ENCODE measurements at places on chromosomes 6 and 20. TPM values are rescaled to one million over a fixed set of nuclear protein-coding genes. Genes with fewer than 3 reads are reported as not detected.
A peak's percentile ranks its signal among the peaks of the same experiment; 100 is the strongest.

DNA sequence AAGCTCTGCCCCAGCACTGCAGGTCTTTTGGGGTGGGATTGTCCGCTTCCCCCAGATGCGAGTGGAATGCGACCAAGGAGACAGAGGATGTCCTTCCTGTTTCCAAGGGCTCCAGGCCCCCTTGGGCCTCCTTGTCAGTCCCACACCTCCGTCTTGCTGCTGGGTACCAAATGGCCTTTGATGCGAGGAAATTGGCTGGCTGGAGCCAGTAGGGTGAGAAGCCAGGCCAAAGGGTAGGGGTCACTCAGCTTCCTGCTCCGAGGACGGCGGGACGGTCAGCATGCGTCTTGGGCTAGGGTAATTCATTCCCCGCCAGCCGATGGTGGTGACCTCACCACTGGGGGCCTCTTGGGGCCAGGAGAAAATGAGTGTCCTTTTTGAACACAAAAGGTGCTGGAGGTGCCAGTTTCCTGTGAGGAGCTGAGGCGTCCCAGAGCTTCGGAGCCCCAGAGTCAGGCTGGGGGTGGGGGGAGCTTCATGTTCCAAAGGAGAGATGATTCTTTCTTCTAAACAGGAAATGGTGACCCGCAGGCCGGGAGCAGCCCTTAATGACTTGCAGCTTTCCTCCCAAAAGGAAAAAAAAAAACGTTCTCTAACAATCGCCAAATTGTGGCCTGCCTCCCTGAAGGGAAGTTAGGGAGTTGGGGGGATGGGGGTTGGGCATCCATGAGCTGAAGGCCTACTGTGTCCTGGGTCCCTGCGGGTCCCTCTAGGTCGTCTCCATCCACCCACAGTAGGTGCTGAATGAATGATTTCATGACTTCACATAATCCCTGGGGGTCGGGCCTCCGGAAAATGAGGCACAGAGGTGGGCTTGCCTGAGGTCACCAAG, 6.7 kb downstream of the SNAI1 start:
- no peak for DNase-seq
- no peaks in the 10 kb centered on the region for H3K4me1 ChIP-seq
- no peak overlapping the region for H3K4me3 ChIP-seq
- peaks cover 11% of the 10 kb centered on the region for H3K27me3 ChIP-seq
- no peak overlapping the region for H3K27ac ChIP-seq
- H3K36me3 ChIP-seq = peaks cover 2% of the 10 kb centered on the region

Gene BNIP5
- not detected for total RNA-seq

Gene IMPG1
- not detected for total RNA-seq

Gene BMP6
- total RNA-seq = 16.8 TPM

Gene EHMT2
- total RNA-seq = 40.4 TPM

- no peak for DNase-seq
- H3K4me3 ChIP-seq = no peak overlapping the region
- no peak overlapping the region for H3K27ac ChIP-seq
- H3K27me3 ChIP-seq = no peaks in the 10 kb centered on the region
- peaks cover 11% of the 10 kb centered on the region for H3K4me1 ChIP-seq
Measured at GRCh38 chr6:13360671-13361540, 32.6 kb upstream of the TBC1D7 start.

GRCh38 chr6:155219858-155220301, 43.9 kb upstream of the CLDN20 start:
- no peak overlapping the region for H3K4me3 ChIP-seq
- no peaks in the 10 kb centered on the region for H3K36me3 ChIP-seq
- no peak overlapping the region for H3K27ac ChIP-seq
- peaks cover 34% of the 10 kb centered on the region for H3K27me3 ChIP-seq
- H3K4me1 ChIP-seq = peaks cover 6% of the 10 kb centered on the region
- DNase-seq = no peak

Gene PKHD1
- 0.02 TPM for total RNA-seq

DNA sequence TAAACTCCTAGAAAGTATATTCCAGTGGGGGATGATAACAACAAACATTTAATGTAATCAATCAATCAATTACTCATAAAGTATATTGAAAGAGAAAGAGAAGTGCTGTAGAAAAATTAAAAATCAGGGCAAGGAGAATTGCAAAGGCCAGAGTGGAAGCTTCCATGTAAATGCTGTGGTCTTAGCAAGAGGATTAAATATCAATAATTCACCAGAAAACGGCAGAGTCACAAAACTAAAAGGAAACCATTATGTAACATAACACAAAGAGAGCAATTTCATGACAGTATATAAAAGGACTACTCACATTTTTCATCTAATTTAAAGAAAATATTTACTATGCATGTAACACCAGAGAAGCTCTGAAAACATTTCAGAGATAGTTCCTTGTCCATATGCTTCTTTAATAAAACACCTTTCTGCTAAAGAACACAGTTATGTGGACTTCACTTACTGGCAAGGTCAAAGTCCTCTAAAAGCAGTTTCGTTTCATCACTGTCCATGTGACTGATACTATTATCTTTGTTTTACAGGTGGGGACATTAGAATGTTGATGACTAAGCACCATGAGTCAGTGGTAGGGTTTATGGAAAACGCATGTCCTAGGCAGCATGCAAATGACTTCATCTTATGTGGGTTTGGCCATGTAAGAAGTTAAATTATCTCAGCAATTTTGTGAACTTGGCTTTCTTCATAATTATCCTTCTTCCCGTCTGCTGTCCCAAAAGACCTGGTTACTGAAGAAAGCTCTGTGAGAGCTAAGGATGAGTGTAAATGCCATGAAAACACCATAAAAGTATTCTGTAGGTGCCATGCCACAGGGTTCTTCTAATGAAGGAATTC, 185.8 kb upstream of the TENT5A start:
- DNase-seq = no peak
- H3K4me3 ChIP-seq = no peak overlapping the region
- H3K4me1 ChIP-seq = no peaks in the 10 kb centered on the region
- H3K27me3 ChIP-seq = no peaks in the 10 kb centered on the region

GRCh38 chr6:143103916-143104315, 43.2 kb downstream of the AIG1 start:
- no peak for DNase-seq
- no peak overlapping the region for H3K27ac ChIP-seq
- H3K4me3 ChIP-seq = no peak overlapping the region
- H3K4me1 ChIP-seq = no peaks in the 10 kb centered on the region

Gene ELOVL2
- not detected for total RNA-seq

- H3K36me3 ChIP-seq = no peaks in the 10 kb centered on the region
- H3K4me1 ChIP-seq = peaks cover 4% of the 10 kb centered on the region
- H3K4me3 ChIP-seq = no peak overlapping the region
- no peak for DNase-seq
- peaks cover 44% of the 10 kb centered on the region for H3K27me3 ChIP-seq
- no peak overlapping the region for H3K27ac ChIP-seq
Measured at GRCh38 chr20:20233041-20233514, 134.8 kb upstream of the INSM1 start.

DNA sequence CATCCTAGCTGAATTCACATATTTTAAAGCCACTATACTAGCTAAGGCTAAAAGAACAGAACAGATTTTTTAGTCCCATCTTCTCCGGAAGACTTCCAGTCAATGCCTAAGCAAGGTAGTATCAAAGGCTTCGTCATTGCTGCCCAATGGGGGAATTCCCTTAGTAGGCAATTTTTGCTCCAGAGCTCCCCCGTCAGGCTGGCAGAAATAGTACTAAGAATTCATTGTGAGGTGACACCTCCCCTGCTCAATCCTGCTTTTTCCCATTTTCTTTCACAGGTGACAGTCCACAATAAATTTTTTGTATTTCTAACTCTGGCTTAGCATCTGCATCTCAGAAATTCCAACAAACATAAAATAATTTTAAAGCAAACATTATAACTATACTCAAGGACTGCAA, 52.8 kb upstream of the SRSF6 start:
- no peak overlapping the region for H3K27ac ChIP-seq
- H3K4me3 ChIP-seq = no peak overlapping the region
- H3K4me1 ChIP-seq = peaks cover 8% of the 10 kb centered on the region
- no peak for DNase-seq
- peaks cover 65% of the 10 kb centered on the region for H3K27me3 ChIP-seq

DNA sequence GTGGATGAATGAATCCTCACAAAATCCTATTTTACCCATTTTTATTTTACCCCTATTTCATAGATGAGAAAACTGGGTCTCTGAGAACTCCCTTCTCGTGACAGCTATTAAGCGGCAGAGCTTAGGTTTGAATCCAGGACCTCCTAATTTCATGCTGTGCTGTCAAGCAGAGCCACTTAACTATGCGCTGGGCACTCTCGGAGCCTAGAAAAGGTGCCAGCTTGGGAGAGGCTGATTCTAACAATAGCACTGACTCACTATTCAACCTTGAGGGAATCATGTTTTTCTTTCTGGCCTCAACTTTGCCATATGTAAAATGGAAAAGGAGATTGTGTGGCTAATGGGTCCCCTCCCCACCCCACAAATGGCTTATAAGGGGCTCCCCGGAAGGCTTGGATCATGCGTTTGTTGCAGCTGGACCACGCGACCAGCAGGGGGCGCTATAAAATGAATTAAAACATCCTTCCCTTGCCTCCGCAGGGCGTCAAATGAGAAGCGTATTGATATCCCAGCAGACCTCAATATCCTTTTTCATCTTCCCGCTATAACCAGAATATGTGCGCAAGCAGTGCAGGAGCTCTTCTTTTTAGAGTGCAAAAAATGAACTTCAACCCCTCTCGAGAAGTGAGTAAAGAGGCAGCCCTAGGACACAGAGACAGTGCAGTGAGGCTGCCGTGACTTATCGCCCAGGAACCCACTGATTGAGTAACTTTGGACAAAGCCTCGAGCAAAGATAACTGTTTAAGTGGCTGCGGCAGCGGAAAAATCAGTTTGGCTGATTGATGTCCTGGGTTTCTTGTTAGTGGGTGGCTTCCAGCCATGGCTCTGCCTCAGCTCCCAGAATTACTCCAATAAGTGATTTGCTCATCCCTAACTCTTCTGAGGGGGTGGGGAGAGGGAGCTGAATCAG, 12.8 kb upstream of the PDYN start:
- DNase-seq = peak; percentile 20
- no peaks in the 10 kb centered on the region for H3K4me1 ChIP-seq
- H3K4me3 ChIP-seq = no peak overlapping the region

DNA sequence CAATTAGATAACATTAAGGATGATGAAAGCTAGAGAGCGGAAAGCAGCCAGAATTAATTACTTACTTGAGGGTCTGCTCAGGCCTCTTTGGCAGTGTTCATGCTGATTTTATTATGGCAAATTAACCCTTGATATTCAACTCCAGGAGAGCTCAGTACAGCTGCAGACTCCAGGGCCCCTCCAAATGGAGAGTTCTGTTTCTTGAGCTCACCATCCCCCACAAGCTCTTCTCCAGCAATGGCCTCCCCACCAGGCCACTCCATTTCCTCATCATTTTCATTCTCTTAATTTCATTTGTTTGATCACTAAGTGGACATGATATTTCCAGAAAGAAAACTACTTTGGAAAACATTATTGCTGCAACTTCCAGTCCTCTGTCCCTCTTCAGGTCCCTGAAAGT, 513.3 kb upstream of the NOX3 start:
- H3K27ac ChIP-seq = no peak overlapping the region
- H3K36me3 ChIP-seq = peaks cover 5% of the 10 kb centered on the region
- no peaks in the 10 kb centered on the region for H3K27me3 ChIP-seq
- DNase-seq = no peak

- H3K36me3 ChIP-seq = no peaks in the 10 kb centered on the region
- H3K4me3 ChIP-seq = no peak overlapping the region
- no peaks in the 10 kb centered on the region for H3K27me3 ChIP-seq
- H3K4me1 ChIP-seq = peaks cover 25% of the 10 kb centered on the region
Measured at GRCh38 chr6:143507358-143508145, 4.0 kb downstream of the FUCA2 start.

Gene KCNQ2
- not detected for total RNA-seq

GRCh38 chr6:31037169-31037568, 26.9 kb downstream of the MUC22 start:
- peaks cover 4% of the 10 kb centered on the region for H3K36me3 ChIP-seq
- H3K27ac ChIP-seq = peak overlapping the region; percentile 29
- H3K4me3 ChIP-seq = no peak overlapping the region
- H3K27me3 ChIP-seq = peaks cover 81% of the 10 kb centered on the region
- peaks cover 10% of the 10 kb centered on the region for H3K4me1 ChIP-seq

GRCh38 chr6:156957931-156958547, 180.9 kb downstream of the ARID1B start:
- peaks cover 2% of the 10 kb centered on the region for H3K36me3 ChIP-seq
- H3K27me3 ChIP-seq = no peaks in the 10 kb centered on the region
- DNase-seq = no peak
- H3K4me3 ChIP-seq = no peak overlapping the region

Gene BPIFB1
- total RNA-seq = not detected

Gene TMC2
- total RNA-seq = not detected

DNA sequence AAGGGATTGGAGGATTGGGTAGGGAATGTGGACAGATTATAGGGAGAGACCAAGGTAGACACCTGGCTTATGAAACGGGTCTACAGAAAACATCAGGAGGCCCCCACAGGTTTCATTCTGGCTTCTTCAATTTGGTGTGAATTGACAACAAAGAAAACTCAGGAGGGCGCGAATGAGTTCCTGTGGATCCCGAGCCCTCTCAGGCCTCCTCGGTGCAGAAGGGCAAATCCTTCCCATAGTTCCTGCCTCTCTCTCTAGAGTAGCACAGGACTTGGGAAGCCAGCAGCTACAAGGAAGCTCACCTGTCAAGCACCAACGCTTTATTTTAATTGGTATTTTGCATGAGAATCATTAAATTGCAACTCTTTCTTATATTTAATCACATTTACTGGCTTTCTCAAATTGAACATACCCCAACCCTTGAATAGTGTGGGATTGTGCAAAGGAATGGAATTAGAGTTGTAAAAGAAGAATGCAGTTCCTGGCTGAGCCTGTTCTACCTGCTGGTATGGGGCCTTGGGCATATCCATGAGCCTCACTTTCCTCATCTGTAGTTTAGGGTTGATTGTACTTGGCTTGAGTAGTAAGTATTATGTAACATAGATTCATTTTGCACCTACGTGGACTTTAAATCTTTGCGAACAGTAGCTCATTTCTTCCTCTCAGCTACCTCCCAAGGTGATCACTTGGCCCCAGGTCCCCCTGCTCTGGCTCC, 56.4 kb upstream of the PHACTR2 start:
- peak overlapping the region; percentile 69 for H3K27ac ChIP-seq
- no peak overlapping the region for H3K4me3 ChIP-seq
- no peaks in the 10 kb centered on the region for H3K27me3 ChIP-seq
- peaks cover 50% of the 10 kb centered on the region for H3K4me1 ChIP-seq
- no peaks in the 10 kb centered on the region for H3K36me3 ChIP-seq

- no peaks in the 10 kb centered on the region for H3K27me3 ChIP-seq
- no peaks in the 10 kb centered on the region for H3K36me3 ChIP-seq
- peaks cover 2% of the 10 kb centered on the region for H3K4me1 ChIP-seq
- H3K4me3 ChIP-seq = no peak overlapping the region
- DNase-seq = no peak
Measured at GRCh38 chr6:56526860-56527544, 115.7 kb downstream of the DST start.

Gene HCK
- total RNA-seq = 1.3 TPM

DNA sequence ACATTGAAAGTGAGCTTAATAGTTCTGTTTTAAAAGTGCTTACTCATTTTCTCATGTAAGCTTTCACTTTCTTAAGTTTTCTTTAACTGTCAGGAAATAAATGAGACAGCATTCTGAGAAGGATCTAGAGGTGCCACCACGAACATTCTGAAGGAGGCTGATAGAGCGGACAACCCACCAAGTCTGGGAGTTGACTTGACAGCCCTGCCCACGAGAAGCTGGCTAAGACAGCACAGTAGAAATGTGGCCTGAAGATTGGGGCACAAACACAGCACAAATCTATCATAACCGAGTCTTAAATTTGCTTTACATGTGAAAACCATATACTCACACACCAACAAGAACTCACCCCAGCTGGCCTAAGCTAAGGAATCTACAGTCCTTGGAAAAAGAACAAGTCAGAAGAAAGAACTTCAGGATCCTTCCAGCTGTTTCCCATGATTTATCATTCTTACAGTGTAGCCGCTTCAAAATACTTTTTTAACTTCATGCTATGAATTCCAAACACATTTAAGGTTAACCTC, 144.2 kb upstream of the TNFAIP3 start:
- H3K4me3 ChIP-seq = no peak overlapping the region
- peak overlapping the region; percentile 77 for H3K27ac ChIP-seq
- peaks cover 7% of the 10 kb centered on the region for H3K27me3 ChIP-seq
- peaks cover 2% of the 10 kb centered on the region for H3K36me3 ChIP-seq

Gene KCNK16
- not detected for total RNA-seq

Data from T-helper 17 cell (primary cell).